ENCODE measurements at places on chromosomes 3 and 15. TPM values are rescaled to one million over a fixed set of nuclear protein-coding genes. Genes with fewer than 3 reads are reported as not detected.

The ZKSCAN7 gene
- 2.8 TPM for total RNA-seq

The GNAT1 gene
- total RNA-seq: not detected

DNA sequence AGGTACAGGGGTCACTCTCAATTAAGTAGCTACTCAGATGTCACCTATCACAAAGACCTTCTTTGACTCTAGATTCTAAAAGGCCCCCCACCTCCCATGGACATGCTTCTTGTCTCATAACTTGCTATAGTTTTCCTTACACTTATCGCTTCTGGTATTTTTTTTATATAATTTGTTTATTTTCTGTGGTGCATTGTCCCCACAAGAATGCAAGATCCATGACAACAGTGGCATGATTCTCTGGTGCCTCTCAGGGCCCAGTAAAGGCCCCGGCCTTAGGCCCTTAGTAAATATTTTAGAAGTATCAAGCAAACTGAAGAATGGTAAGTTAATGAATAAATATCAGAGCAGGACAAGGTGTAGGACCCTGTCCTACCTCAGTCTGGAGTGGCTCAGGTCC, 248.6 kb downstream of the CBLB start:
- no peak for DNase-seq

- DNase-seq: no peak
Observed at GRCh38 chr3:108001457-108001856, 89.4 kb downstream of the CD47 start.

The ZBED2 gene
- total RNA-seq: 597 TPM
